ENCODE measurements at places on chromosomes 5 and 9. TPM values are rescaled to one million over a fixed set of nuclear protein-coding genes. Genes with fewer than 3 reads are reported as not detected.
A peak's percentile ranks its signal among the peaks of the same experiment; 100 is the strongest.

Gene TRPM3
- 18.8 TPM for total RNA-seq

- no peak for DNase-seq
Measured at GRCh38 chr9:600006-600405, 241.5 kb upstream of the DMRT1 start.

DNA sequence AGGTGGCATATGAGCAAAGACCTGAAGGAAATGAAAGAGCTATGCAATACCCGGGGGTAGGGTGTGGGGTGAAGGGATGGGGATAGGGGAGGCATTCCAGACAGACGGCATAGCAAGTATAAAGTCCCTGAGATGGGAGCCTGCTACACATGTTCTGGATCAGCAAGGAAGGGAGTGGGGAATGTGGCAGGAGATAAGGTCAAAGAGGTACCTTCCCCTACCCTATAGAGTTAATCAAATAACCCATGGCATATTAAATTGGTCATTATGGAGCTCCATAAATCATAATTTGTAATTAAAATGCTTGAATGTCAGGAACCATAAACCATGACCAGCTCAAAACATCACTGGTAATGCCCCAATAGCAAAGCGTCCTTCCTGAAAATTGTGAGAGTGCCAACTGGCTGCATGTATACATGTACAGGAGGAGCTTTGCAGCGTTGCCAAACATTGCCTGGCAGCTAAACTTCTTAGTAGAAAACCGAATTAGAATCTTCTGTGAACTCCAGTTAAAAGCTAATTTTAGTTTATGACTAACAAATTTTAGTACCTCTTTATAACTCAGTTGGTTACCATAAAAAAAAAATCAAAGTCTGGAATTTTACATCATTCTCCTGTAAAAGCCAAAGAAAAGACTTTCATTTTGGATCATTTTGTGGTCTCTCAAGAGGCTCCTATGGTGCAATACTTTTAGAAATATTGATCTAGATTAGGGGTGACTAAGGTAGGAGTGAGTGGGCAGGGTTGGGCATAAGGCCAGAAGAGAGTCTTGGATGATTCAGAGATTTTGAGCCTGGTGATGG, 4.7 kb downstream of the DNAI1 start:
- no peak for DNase-seq

Gene SLC6A7
- total RNA-seq = 2.9 TPM

DNA sequence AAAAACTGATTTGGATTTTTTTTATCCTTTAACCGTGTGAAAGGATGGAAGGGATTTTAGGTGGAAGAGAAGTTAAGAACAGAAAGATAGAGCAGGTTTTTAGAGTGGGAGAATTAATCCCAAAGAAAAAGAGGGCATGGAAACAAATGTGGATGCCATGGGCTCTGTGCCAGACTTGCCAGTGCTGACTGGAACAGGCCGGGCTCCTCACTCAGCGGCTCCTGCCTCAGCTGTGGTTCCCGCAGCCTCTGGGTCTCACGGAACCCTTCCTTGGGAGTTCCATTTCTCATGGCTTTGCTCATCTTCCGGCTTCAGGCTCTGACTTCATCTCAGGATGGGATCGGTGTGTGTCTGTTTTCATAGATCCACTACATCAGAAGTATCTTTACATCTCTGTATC, 30.4 kb upstream of the SLC2A8 start:
- DNase-seq = peak; percentile 25

All from frontal cortex (tissue), 4 donors.